ENCODE measurements at places on chromosomes 3 and 15. TPM values are rescaled to one million over a fixed set of nuclear protein-coding genes. Genes with fewer than 3 reads are reported as not detected.

SEMA3F gene
- total RNA-seq: 18.2 TPM

GRCh38 chr3:42633544-42633943, 20.0 kb upstream of the ZBTB47 start:
- no peaks in the 10 kb centered on the region for H3K36me3 ChIP-seq
- no peaks in the 10 kb centered on the region for H3K27me3 ChIP-seq
- H3K4me3 ChIP-seq: no peak overlapping the region
- DNase-seq: no peak
- H3K27ac ChIP-seq: no peak overlapping the region
- H3K4me1 ChIP-seq: no peaks in the 10 kb centered on the region

DNA sequence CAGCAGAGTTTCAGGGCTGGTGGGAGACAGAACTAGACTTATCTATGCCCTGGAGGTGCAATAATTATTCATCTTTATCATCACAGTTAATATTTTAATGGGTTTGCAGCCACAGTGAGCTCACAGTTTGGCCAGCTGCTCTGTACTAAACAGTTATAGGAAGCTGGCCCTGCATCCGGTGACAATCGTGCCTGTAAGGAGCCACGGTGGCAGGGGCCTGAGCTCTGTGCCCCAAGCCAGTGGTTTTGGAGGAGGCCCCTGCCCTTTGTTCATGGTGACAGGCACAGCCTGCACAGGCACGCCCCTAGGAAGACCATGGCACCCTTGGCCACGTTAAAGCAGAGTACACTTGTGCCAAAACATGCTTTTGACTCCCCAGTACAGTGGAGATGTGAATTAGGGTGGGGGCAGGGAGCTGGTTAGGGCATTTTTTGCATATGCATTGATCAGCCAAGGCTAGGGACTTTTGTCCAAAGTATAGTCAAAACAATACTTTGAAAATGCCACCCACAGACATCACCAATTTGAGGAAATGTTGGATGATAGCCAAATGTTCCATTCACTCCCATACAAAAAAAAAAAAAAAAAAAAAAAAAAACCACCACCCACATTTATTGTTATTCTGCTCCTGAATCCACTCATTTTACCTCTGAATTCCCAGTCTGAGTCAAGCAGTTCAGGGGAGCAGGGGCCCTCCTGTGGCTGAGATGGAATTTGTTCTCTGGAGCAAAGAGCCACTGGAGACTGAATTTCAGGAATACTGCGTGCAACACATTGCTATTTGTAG, 3.4 kb upstream of the RFTN1 start:
- DNase-seq: no peak
- no peak overlapping the region for H3K4me3 ChIP-seq
- no peaks in the 10 kb centered on the region for H3K27me3 ChIP-seq
- no peaks in the 10 kb centered on the region for H3K36me3 ChIP-seq
- no peaks in the 10 kb centered on the region for H3K4me1 ChIP-seq

DNA sequence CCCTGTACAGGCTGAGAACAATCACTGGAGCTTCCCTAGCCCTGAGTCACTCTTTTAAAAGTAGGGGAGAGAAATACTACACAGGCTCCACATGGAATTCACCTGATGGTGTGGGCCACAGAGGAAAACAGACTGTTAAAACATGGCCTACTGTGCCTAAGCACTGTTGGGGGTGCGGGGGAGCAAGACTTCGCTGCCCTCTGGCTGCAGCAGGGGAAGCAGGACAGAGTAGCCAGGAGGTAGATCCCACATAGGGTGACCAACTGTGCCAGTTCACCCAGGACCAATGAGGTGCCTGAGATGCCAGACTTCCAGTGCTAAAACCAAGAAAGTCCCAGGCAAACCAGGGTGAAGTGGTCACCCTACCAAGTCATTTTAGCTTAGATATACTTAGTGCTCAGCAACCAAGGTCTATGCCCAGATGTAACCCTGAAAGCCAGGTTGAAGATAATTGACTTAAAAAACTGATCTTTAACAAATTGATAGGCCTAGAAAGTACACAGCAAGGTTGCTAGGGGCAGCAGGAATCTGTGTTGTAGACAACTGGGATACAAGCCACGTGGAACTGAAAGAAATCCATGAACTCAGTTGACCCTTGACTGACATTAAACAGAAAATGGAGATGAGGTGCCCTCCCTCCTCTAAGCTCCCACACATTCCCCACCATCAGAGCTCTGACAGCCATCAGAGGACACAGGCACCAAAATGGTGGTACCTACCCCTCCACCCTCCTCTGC, 344.2 kb upstream of the PPP2R3A start:
- no peaks in the 10 kb centered on the region for H3K27me3 ChIP-seq
- H3K4me3 ChIP-seq: no peak overlapping the region
- H3K4me1 ChIP-seq: no peaks in the 10 kb centered on the region
- no peak overlapping the region for H3K27ac ChIP-seq
- H3K36me3 ChIP-seq: no peaks in the 10 kb centered on the region

GRCh38 chr15:44999105-44999504, 23.9 kb upstream of the SORD start:
- H3K27ac ChIP-seq: no peak overlapping the region
- DNase-seq: no peak
- no peaks in the 10 kb centered on the region for H3K27me3 ChIP-seq
- no peaks in the 10 kb centered on the region for H3K36me3 ChIP-seq
- H3K4me3 ChIP-seq: no peak overlapping the region

GRCh38 chr3:20742903-20743552, 557.0 kb upstream of the SGO1 start:
- H3K4me3 ChIP-seq: no peak overlapping the region
- H3K4me1 ChIP-seq: no peaks in the 10 kb centered on the region
- H3K27me3 ChIP-seq: no peaks in the 10 kb centered on the region
- DNase-seq: no peak
- no peaks in the 10 kb centered on the region for H3K36me3 ChIP-seq

Data from tibial nerve (tissue), 4 donors.